GM04503 (cell line): ENCODE measurements at places on chromosomes 4 and X.
A peak's percentile ranks its signal among the peaks of the same experiment; 100 is the strongest.

- peak; percentile 1 for DNase-seq
These were observed 816.4 kb upstream of the FRG1 start for GRCh38 chr4:189124149-189124758.

DNA sequence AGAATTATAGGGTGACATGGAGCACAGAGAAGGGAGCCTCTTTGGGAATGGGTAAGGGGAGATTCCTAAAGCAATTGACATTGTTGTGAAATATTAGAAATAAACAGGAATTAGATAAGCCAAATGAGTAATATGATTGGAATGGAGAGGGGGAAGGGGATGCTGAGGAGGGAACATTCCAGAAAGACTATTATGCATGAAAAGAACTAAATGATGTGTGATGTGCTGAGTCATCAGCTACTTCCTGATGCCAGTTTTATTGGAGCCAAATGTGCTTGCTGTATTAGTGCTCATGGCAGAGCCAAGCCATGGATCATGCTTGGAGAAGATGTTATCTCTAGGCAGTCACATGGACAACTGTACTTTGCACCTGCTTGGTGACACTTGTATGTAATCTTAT lies 189.0 kb upstream of the HCCS start:
- peak; percentile 70 for DNase-seq

GRCh38 chrX:82218361-82218760 lies 1016.5 kb downstream of the SH3BGRL start:
- DNase-seq = peak; percentile 1

DNA sequence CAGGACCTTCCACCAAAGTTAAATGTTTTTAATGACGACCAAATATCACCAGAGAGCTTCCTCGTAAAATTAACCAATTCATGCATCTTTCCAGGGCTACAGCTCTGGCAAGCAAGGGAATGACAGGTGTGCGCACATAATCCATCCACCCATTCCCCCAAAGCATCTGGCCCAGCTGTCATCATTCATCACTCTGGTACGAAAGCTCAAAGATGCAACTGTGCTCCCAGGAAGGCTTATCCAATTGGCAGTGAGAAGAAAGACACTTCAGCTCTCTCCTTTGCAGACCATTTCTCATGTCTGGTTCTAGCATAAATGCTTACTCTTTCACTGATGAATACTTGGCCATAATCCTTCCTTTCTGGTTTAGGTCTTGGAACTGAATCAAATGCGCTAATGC lies 139.2 kb downstream of the NSUN7 start:
- no peak for DNase-seq

- DNase-seq = no peak
These were observed 585.1 kb upstream of the FRG1 start for GRCh38 chr4:189355590-189355989.

DNA sequence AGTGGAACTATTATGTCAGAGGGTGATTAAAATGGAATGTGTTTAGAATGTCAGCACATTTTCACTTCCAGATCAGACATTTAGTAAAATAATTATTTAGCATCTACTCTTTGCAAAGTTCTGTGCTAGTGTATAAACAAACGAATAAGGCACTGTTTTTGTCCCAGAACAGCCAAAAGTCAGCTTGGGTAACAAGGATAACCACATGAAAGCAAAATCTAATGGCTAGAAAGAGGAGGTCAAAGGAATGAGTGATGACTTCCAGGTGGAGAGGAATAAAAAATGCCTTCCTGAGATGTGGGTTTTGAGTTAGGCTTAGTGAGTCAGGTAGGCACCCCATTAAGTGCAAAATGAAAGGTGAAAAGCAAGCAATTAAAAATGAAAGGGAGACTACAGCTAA lies 112.6 kb downstream of the ATP10D start:
- no peak for DNase-seq

DNA sequence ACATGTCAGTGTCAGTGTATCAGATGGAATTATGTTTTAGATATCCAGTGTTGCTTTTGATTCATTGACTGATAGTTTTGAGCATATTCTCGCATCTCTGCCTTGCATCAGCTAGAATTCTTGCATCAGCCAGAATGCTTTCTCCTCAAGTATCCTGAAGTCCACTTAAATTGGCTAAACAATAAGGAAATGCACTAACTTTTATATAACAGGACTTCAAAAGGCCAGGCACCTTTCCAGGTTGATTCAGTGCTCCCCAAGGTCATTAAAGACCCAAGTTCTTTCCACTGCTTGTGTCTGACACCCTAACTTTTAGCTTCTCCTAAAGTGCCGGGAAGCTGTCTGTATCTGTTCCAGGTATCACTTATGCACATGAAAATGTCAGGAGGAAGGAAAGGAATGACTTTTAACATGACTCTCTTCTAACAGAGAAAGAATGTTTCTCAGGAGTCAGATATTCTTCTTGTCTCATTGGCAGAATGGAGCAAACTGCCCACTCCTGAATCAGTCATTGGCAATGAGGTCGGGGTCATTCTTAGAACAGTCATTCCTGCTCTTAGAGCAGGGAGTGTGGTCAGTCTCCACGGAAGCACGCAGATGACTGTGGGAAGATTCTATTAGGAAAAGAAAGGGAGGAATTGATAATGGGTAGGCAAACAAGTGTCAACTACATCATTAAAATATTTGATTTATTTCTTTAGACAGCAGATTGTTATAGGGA lies 92.9 kb upstream of the TLL1 start:
- no peak for DNase-seq
